ENCODE measurements at places on chromosomes 1 and 21.

GRCh38 chr21:26888931-26889330, 43.7 kb upstream of the ADAMTS1 start:
- no peak for DNase-seq

DNA sequence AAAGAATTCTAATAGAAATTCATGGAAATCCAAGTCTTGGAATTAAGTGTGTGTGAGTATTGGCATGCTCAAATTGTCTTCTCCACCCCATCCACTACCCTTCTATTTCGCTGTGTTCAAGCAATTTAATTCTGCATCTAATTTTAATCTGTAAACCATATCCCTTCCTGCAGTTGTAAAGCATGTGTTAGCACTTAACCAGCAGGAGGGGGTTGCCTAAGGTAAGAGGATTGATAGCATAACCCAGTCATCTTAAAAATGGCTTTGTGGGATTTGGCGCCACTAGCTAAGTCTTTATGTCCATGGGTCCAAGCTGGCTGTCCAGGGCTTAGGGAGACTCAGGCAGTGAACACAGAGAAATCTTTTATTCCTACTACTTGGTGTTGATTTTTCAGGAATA, 210.3 kb downstream of the PTPRC start:
- DNase-seq = no peak

- DNase-seq = no peak
Measured at GRCh38 chr1:192943522-192943921, 115.6 kb downstream of the UCHL5 start.

- no peak for DNase-seq
Measured at GRCh38 chr1:6028042-6028850, 17.4 kb upstream of the KCNAB2 start.

DNA sequence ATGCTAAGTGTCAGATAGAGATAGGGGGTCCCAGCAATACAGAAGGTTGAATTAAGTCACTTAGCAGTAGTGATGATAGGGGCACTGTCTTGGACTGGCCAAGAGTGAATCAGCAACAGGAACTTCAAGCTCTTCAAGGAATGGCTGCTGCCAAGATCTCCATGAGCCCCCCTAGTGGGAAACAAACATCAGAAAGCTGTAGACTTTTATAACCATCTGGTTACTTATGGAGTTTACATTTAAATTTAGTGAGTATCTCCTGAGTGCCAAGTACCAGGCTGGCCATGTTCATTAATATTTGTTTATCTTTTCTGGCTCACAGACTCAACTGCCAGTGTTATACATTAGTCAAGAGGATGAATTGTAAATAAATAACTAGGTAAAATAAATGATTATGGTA, 327.3 kb downstream of the TTLL7 start:
- no peak for DNase-seq

- DNase-seq = no peak
Measured at GRCh38 chr1:229025576-229025975, 245.3 kb upstream of the RAB4A start.

- DNase-seq = peak; percentile 19
Measured at GRCh38 chr1:78003882-78004718, 639 bp upstream of the DNAJB4 start.

DNA sequence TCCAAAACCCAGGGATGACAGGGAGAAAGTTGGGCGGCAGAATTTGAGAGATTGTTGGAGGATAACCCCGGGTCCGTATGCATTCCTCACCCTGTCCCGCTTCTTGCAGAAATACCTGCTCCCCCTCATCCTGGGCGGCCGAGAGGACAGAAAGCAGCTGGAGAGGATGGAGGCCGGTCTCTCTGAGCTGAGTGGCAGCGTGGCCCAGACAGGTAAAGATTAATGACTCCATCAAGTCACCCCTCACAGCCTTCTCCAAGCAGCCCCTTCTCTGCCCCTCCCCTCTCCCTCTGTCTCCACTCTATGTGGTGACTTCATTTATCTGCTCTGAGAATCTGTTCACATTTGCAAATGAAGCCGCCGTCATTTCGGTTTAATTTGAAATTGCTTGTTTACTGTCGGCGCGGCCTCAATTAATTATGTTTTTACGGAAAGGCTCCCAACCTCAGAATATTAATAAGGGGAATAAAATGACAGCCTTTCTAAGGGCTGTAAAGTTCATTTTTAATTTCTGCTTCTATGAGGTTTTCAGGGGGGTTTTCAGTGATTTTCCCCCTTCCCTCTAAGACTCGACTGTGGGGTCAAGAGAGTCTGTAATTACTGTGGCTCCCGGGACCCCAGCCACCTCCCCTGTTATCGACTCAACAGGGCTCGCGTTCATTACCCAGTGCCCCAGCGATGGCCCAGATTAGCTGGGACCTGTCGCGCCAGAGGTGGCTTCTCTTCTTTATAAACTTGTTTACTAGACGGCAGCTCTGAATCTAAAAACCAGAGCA, 148.3 kb downstream of the PEX14 start:
- no peak for DNase-seq

- no peak for DNase-seq
Measured at GRCh38 chr21:46618738-46619379, 14.0 kb upstream of the S100B start.

DNA sequence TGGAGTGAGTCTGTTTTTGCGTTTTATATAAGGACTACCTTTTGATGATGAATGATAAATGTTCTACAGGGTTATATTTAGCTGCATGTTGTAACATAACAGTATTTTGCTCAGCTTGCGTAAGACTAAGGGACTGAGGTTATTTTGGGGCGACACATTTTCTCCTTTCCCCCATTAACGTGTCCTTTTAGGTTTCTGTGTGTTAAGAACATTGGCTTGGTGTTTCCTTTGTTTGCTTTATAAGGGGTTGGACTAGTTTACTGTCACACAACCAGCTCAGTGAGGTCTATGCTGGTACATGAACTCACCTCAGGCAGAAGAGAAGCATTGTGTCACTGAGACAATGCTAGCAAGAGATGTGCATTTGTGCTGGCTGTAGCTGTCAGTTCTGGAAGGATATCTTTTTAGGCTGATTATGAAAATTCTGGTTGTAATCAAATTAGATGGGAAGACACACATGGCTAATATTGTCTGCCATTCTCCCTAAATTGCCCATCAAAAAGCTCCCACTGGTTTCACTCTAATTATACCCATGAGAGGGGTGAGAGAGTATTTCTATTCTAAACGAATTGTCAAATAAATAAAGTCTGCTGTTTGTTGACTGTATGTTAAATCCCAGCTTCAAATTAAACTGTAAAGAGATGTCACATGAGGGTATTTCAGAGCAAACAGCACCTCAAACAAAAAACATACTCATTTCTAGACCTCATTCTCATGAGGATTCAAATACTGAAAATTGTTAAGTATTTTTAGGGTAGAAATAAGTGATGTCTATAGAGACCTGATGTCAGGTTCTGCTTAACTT, 62.6 kb downstream of the CDC14A start:
- peak; percentile 68 for DNase-seq

- DNase-seq = no peak
Measured at GRCh38 chr21:38351176-38351959, 94.6 kb downstream of the KCNJ15 start.

DNA sequence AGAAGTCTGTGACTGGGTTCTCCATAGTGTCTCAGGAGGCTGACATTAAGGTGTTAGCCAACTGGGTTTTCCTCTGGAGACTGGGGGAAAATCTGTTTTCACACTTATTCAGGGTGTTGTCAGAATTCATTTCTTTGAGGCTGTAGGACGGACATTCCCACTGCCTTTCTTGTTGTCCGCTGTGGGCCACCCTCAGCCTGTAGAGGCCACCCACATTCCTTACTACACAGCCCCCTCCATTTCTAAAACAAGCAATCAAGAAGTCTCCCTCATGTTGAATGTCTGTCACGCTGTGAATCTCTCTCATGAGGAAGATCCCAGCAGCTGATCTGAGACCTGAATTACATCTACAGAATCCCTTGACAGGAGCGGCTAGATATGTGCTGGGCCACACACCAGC, 295.5 kb upstream of the RUNX1 start:
- no peak for DNase-seq

DNA sequence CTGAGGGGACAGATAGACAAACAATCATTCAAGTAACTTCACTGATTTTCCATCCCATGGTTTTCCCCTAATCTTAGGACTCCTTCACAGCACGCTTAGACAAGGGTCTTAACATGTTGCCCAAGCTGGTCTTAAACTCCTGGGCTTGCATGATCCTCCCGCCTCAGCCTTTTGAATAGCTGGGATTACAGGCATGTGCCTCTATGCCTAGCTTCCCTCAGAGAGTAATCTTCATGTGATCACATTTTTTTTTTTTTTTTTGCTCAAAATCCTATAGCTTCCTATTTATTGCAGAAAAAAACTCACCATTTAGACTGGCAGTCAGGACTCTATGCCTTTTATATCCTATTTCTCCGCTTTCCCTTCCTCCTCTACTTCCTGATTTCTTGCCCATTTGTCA, 90.4 kb upstream of the DPH5 start:
- DNase-seq = no peak

- DNase-seq = no peak
Measured at GRCh38 chr1:19054216-19054615, 97.7 kb upstream of the IFFO2 start.

GRCh38 chr1:40880813-40881549, 18.8 kb upstream of the CITED4 start:
- no peak for DNase-seq

- DNase-seq = no peak
Measured at GRCh38 chr1:154237435-154237834, 16.7 kb downstream of the UBAP2L start.

DNA sequence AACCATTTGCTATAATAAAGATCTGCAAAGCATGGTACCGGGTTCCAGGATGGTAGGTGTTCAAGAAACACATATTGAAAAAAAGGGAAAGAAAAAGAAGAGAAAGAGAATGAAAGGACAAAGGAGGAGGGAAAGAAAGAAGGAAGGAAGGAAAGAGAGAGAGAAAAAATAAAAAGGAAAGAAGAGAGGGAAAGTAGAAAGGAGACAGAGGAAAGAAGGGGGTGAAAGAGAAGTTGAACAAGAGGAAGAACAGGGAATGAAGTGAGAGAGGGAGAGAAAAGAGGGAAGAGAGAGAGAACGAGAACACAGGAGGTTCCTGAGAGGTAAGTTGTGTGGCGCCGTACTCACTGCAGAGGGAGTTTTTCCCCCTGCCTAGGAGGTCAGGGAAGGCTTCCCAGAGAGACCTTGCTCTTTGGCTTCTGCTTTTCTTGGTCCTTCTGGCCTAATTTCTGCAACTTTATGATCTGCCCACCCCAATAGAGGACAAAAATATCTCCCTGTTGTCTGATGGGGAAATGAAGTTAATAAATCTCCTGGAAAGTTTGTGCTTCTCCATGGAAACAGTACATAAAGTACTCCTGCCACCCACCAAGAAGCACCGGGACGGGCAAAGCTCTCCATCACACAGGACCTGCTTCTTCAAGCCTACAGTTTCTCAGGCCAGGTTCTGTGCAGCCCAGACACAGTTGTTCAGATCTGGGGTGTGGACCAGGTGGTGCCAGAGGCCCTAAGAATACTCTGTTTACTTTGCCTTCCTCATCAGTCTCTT, 124.8 kb downstream of the ROR1 start:
- no peak for DNase-seq

DNA sequence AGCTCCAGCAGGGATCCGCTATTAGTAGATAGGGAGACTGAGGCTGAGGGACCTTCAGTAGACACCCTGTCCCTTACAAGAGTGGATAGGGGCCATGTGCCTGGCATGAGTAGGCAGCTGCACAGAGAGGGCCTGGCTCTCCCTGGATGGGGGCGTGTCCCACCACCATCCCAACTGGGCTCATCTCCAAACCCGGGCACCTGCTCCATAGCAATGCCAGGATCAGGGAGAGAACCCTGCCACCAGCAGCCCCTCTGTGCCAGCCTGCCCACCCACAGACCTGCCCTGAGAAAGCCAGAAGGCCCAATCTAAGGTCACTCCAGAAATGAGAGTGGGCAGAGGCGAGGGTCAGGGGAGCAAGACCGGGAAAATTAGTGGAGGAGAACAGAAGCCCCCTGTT, 121.3 kb downstream of the GRIK3 start:
- no peak for DNase-seq

- DNase-seq = peak; percentile 51
Measured at GRCh38 chr1:223363856-223364684, at the start of gene SUSD4. TSS of gene SUSD4 (minus strand) at chr1:223364176. CDS start at chr1:223363425, 751 bp downstream.

GRCh38 chr1:59414406-59415133, 117.7 kb downstream of the FGGY start:
- DNase-seq = no peak

DNA sequence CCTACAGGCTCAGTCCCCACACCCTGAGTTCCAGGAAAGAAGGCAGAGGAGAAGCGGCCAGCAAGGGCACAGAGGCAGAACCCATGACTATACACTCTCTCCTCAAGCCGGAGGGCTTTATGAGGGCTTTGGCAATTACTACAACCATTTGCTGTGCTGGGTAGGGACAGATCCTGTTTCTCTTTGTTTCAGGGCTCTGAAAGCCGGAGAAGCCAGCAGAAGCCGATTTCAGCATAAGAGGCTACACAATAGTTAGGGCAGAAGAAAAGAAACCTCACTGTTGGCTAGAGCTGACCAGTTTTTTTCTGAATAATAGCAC, 13.9 kb downstream of the GPR3 start:
- DNase-seq = no peak

GRCh38 chr1:18072066-18072465, 35.5 kb upstream of the IGSF21 start:
- DNase-seq = no peak

DNA sequence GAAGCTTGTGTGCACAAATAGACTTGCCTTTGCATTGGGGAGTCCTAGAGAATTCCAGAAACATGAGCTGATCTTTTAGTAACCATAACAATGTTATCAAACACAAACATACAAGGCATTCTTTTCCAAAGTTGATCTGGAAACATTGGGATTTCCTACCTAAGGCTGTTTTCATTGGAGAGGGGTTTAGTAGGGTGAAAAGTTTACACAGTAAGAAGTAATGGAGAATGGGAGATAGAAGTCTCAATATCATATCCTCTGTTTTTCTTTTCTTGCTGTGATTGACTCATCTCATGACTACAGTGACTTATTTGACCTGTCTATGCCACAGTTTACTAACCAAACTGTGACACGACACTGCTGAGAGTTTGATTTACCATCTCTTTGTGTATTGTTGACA, 65.6 kb upstream of the PLA2G4A start:
- no peak for DNase-seq

GRCh38 chr1:227845147-227845458, 29.6 kb downstream of the PRSS38 start:
- DNase-seq = no peak

GRCh38 chr1:52632732-52633290, at the start of gene SHISAL2A:
TSS of gene SHISAL2A (plus strand) at chr1:52633168. CDS start at chr1:52633494, 326 bp downstream.
- DNase-seq = no peak

DNA sequence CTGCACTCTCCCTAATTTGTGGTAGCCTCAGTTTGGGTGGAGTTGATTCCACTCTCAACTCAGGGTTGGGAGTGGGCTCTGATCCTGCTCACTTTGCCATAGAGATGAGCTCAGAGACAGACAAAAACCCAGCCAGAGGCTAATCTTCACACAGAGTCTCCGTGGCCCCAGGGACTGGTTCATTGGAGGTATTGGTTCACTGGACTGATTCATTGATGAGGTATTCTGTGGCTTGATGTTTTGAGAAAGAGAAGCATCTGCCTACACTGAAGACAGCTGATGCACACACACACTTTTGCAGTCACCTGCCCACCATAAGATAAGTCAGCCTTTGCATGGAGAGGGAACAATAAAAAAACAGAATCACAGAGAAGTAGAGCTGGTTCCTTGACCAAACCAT, 183.8 kb downstream of the AJAP1 start:
- DNase-seq = no peak

GRCh38 chr1:47970882-47971281, 26.3 kb downstream of the TRABD2B start:
- DNase-seq = no peak
